ENCODE measurements at places on chromosomes 5 and 9.

DNA sequence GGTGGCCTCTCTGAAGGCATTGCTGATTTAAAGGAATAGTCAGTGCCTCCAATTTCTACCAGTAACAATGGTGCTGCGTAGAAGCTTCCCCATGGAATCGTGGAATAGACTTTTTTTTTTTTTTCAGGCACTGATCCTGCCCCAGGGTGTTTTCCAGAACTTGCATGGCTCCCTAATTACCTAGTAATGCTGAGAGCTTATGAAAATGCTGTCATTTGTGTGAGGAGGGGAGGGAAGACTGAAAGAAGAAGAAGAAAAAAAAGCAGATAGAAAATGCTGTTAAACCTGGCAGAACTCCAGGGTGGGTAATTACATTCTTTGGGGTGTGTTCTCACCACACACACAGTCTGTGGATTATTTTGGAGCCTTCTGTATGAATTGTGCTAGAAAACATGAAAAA lies 4.8 kb upstream of the GRIA1 start:
- no peak for DNase-seq

DNA sequence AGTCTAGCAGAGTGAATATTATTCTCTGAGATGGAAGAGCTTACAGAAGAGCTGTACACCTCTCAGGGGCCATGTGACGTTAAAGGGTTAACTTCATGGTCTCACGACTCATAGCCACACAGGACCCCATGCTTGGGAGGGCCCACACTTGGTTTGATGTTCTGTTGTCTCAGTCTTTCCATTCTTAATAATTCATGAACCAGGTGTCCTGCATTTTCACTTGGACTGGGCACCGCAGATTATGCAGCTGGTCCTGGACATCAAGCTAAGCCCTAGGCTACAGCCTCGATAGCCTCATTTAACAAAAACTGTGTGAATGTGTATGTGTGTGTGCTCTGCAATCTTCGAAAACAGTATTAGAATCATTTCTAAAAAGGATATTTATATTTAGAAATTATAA lies 323.5 kb downstream of the PLK2 start:
- DNase-seq, result no peak

DNA sequence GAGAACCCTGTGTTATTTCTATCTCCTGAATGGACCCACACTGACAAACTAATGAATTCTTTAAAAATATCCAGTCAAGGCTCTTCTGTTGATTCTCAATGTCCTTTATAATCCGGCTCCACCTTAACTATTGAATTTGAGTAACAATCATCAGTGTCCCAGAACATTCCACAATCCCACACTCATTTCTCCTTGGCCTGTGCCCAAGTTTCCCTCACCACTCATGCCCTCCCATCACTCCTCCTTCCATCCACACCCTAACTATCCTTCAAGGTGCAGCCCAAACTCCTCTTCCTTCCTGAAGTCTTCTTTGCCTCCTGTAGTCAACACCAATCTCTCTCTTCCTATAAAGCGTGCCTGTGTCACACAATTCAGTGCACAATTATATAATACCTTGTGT lies 106.1 kb downstream of the NUDT12 start:
- no peak for DNase-seq

- no peak for DNase-seq
These were observed 102.2 kb downstream of the MEGF10 start for GRCh38 chr5:127392762-127393161.

GRCh38 chr9:119556129-119556875 lies 187.1 kb upstream of the BRINP1 start:
- DNase-seq, result peak; percentile 84

DNA sequence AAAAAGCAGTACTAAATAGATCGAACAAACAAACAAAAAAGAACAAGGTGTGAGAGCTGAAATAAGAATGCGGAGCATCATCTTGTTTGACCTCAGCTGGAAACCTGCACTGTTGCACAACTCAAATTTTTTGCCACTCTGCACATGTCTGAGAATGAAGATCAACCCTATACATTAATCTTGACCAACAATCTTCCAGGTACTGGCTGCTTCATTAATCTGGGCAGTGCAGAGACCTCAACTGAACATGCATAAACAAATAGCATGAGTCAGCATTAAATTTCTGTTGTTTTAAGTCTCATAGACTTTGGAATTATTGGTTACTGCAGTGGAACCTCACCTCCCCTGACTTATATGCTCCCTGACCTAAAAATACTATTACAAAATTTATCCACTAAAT lies 114.6 kb upstream of the FTMT start:
- no peak for DNase-seq

- DNase-seq, result no peak
These were observed 102.6 kb downstream of the ERCC6L2 start for GRCh38 chr9:95978106-95978505.

- no peak for DNase-seq
These were observed 113.0 kb upstream of the ANKRD55 start for GRCh38 chr5:56346044-56346710.

DNA sequence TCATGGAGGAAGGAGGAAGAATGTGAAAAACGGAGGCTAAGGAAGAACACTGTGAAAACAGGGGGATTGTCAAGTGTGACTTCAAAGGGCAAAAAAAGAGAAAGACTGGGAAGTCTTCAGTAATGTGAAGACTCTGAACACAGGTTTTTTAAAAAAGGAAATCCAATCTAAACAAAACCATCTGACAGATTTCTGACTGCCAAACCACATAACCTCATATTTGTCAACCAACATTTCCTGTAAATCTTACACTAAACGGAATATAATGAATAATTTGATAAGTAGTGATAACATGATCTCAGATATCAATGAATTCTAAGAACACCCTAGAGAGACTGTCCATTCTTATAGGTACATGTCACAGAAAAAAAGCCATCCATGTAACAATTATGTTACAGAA lies 124.7 kb downstream of the FBN2 start:
- no peak for DNase-seq

DNA sequence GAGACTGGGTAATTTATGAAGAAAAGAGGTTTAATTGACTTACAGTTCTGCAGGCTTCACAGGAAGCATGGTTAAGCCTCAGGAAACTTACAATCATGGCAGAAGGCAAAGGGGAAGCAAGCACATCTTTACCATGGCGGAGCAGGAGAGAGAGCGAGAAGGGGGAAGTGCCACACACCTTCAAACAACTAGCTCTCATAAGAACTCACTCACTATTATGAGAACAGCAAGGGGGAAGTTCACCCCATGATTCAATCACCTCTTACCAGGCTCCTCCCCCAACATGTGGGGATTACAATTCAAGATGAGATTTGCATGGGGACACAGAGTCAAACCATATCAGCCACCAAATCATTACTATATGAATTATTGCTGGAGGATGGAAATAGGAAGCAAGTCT lies 30.3 kb upstream of the STX17 start:
- no peak for DNase-seq

DNA sequence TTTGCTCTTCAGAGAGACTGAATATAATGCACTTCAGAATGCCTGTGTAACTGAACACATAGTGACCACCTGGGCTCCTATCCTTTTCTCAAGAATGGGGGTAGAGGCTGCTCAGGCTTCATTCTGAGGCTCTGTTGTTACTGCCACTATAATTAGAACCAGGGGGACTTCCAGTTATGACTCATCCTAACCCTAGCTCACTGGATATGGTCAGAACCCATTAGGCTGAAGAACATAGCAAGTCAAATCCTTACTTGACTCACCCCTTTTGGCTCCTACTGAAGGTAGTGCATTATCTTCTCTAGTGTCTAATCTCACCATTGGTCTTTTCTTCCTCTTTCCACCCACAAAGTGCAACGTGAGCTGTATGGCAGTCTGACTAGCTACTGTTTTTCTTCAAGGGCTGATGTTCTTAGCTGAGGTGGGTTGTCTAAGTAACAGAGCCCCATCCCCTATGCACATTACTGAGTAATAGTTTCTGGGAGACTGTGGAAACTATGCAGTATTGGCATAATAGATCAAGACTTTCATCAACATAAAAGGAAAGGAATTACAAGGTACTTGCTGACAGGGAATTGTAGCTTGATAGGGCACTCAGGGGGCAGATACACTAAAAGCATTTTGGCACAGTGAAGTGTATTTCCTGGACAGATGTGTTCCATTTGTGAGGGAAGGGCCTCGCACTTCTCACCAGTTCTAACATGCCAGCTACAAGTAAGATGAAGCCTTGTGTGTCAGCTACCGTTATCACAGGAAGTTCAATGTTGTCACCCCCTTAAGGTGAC lies 431.0 kb upstream of the MEF2C start:
- DNase-seq, result peak; percentile 10

DNA sequence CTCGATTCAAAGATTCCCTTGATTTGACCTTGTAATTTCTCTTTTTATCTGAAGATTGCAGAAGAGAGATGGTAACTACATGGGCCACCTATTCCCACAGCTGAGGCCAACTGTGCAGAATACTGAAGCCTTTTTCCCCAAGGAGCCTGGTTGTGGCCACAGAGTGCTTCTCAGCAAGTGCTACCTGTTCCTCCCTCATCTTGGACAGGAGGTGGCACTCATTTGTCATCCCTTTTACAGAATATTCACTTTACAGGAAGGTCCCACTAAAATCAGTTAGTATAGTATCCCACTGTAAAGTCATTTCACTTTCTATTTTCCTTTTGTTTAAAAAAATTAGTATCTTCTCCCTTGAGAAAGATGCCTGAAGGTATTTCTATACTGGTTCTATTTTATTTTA lies 346.4 kb downstream of the ARL15 start:
- DNase-seq, result no peak

DNA sequence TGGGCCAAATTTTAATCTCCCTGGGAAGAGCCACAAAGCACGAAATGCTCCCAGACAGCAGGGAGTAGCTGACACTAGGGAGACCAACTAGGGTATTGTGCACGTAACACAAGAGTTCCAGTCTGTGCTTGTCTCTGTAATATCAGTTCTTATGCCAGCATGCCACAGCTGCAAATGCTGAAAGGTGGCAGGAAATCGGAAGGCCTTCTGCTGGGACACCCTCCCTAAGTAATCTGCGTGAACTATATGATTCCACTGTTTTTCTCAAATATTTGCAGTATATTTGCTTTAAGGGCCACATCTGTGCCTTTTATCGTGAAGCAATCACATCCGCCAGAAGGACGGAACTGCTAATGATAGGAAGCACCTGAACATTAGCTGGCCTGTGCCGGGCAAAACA lies 12.6 kb downstream of the VLDLR start:
- DNase-seq, result no peak

DNA sequence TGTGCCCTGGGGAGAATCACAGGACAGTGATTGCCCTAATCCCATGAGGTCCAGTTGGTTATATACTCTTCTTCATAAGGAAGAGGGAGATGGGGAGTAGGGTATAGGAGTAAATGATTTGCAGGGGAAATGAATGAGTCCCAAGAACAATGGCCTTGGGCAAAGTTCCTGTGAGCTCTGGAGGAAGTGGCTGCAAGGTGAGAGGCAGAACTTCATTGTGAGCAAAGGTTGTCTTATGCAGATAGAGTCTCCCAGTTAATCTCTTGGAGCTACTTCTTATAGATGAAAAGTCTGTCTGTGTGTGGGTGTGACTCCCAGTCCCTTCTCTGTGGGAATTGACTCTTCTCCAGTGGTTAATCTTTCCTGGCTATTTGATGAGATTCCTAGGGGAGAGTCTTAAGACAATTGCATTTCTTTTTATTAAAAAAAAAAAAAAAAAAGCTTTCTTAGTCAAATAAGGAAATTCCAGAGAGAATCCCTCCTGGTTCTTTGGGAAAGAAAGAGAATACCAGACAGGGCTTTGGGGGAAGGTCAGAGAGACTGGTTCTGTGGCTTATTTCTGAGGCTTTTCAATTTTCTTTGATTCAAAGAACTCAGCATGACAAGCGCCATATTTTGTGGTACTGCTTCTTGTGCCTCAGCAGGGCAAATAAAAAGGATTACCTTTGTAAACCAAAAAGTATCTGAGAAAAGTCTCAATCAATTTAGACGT lies 33.6 kb upstream of the MEGF10 start:
- DNase-seq, result no peak

DNA sequence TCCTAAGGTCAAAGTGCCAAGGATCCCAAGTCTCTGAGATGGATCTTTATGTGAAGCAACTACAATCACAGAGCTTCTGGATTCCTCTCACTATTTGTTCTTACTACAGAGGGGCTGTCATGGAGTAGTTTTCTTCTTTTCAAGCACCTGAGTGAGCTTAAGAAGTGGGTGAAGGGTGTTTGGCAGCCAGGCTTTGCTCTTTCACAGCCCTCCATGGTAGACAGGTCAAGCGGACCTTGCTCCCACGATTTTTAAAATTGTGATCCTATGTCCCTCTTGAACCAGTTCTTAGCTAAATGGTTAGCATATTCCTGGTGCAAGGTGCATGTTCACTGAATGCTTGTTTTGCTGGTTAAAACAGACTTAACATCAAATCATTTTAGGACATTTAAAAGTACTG lies 332.2 kb downstream of the GADD45G start:
- no peak for DNase-seq
